T-cell (primary cell): ENCODE measurements at places on chromosomes 7 and 10. TPM values are rescaled to one million over a fixed set of nuclear protein-coding genes. Genes with fewer than 3 reads are reported as not detected.

MOGAT3 gene
- not detected for total RNA-seq

CYP26C1 gene
- 0.40 TPM for total RNA-seq

TWIST1 gene
- total RNA-seq: 0.16 TPM

DUS4L gene
- 10.8 TPM for total RNA-seq

PTPN20 gene
- 0.66 TPM for total RNA-seq

NKX2-3 gene
- total RNA-seq: not detected

PRR15 gene
- total RNA-seq: not detected

PTER gene
- total RNA-seq: 12.9 TPM

SPDYE2B gene
- not detected for total RNA-seq

SPOCK2 gene
- 684 TPM for total RNA-seq

PPP1R3A gene
- total RNA-seq: not detected

CLCN1 gene
- total RNA-seq: not detected

SFTPA1 gene
- not detected for total RNA-seq

PILRA gene
- total RNA-seq: 3.7 TPM

RSPH10B2 gene
- total RNA-seq: not detected

WDR37 gene
- total RNA-seq: 37.3 TPM

TMEM196 gene
- not detected for total RNA-seq

SFMBT2 gene
- 35.4 TPM for total RNA-seq

CUBN gene
- total RNA-seq: 8.6 TPM

TMEM236 gene
- total RNA-seq: 0.08 TPM

HERC4 gene
- 81.6 TPM for total RNA-seq

TRDMT1 gene
- 22.6 TPM for total RNA-seq

GPER1 gene
- 0.41 TPM for total RNA-seq

NEUROD6 gene
- total RNA-seq: not detected

LIPK gene
- total RNA-seq: not detected

AKR1D1 gene
- total RNA-seq: not detected

PDE6C gene
- total RNA-seq: not detected

SEC31B gene
- 65.0 TPM for total RNA-seq

NEUROG3 gene
- total RNA-seq: not detected

BEND7 gene
- not detected for total RNA-seq

ATOH7 gene
- not detected for total RNA-seq

MDFIC gene
- 59.0 TPM for total RNA-seq

HOXA7 gene
- not detected for total RNA-seq

CHPF2 gene
- total RNA-seq: 34.2 TPM

GTF2I gene
- 165 TPM for total RNA-seq

NRCAM gene
- 3.1 TPM for total RNA-seq

TAS2R41 gene
- total RNA-seq: 0.28 TPM

BICC1 gene
- total RNA-seq: not detected

SLC13A1 gene
- total RNA-seq: not detected

TIAL1 gene
- total RNA-seq: 147 TPM

DRGX gene
- not detected for total RNA-seq

C10orf88 gene
- total RNA-seq: 13.2 TPM

TMEM229A gene
- total RNA-seq: not detected

CDH23 gene
- 2.8 TPM for total RNA-seq

FZD8 gene
- total RNA-seq: 0.99 TPM

LRRD1 gene
- not detected for total RNA-seq

SHTN1 gene
- 0.62 TPM for total RNA-seq

GRID2IP gene
- total RNA-seq: 1.5 TPM

ZMIZ1 gene
- total RNA-seq: 16.8 TPM

ZPBP gene
- 0.46 TPM for total RNA-seq

NAT16 gene
- total RNA-seq: not detected

SLC26A5 gene
- total RNA-seq: not detected

NRBF2 gene
- total RNA-seq: 17.4 TPM

RHOBTB1 gene
- total RNA-seq: 0.28 TPM

PDE1C gene
- total RNA-seq: not detected

SLC25A40 gene
- 16.2 TPM for total RNA-seq

FGL2 gene
- 2.0 TPM for total RNA-seq

PLA2G12B gene
- total RNA-seq: not detected
